Fibroblast of upper back skin (primary cell): ENCODE measurements at places on chromosomes 5 and 9.

GRCh38 chr5:87825583-87825982 lies 412.9 kb upstream of the CCNH start:
- no peak for DNase-seq

GRCh38 chr5:42855811-42856210 lies 44.1 kb upstream of the SELENOP start:
- no peak for DNase-seq

DNA sequence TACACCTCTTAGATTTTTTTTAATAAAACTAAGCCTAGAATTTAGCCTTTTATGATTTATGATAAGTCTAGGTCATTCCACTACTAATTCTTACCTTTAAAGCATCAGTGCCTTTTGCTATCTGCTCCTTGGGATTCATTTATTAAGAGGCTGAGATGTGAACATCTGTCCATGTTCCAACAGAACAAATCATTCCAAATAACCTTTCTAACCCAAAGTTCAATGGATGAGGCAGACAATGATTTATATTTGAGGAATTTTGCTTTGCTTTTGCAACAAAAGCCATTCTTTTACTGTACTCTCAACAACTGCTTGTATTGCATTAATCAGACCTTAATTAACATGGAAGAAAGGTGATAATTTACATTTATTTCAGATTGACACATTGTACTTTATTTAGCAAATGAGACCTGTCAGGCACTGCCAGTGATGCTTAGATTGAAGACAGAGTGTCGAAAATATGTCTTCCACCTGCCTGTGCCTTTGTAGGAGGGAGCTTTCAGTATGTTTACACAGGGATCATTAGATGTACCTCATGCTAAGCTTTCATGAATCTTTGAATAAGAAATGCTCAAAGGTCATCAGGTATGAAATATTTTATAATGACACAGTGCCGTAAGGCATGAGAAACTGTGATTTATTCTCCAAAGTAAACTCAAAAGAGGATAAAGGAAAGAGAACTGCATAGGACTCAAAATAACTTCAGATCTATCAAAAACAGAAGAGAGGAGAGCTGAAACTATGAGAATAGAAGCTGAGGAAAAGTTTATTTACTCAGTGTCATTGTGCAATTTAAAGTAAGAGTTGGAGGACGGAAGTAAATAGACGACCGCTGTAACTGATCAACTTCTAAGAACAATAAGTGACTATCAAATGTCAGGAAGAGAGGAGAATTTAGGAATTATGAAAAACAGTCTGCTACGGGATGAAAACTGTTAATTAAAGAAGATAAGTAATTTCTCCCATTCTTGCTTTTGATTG lies 36.7 kb upstream of the IZUMO3 start:
- no peak for DNase-seq

DNA sequence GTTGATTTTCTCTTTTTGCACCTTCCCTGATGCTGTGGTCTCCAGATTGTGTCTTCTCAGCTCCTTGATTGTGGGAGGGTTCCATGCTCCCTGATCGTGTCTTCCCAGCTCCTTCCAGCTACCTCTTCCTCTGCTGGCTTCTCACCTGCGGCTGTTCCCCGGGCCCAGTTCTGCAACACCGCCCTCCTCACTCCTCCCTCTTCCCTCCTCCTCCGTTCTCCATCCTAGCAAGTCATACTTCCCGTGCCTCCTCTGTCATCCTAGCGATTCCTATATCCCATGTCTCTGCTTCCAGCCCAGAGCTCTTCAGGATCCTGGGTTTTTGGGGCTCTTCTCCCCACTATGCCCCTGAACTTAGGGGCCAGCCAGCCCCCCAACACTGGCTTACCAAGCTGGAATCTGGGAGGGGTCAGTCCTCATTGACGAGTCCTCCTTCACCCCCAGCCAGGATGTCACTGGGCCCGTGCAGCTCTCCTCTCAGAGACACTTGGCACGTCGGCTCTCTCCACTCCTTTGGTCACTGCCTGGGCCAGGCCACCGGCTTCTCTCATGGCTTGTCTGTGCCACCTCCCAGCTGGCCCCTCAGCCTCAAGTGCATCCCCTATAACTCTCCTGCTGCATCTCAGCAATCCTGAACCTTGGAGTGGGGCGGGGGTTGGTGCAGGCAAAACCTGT lies 255.4 kb upstream of the MVB12B start:
- DNase-seq: no peak

GRCh38 chr5:54541823-54542783 lies 24.5 kb downstream of the SNX18 start:
- no peak for DNase-seq

DNA sequence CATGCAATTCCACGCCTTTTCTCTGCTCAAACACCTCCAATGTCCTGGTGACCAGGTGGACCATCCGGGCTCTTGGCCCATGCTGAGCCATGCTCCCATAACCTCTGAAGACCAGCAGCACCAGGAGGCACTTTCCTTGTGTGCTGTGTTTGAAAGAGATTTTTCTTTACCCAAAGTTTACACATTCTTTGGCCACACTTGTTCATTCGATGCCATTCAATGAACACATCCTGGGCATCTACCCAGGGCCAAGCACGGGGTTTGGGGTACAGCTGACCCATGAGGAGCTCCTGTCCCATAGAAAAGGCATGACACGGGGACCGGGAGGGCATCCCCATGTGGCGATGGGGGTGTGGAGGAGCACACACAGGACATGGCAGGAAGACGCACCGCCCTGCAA lies 77.1 kb upstream of the IRX1 start:
- no peak for DNase-seq

DNA sequence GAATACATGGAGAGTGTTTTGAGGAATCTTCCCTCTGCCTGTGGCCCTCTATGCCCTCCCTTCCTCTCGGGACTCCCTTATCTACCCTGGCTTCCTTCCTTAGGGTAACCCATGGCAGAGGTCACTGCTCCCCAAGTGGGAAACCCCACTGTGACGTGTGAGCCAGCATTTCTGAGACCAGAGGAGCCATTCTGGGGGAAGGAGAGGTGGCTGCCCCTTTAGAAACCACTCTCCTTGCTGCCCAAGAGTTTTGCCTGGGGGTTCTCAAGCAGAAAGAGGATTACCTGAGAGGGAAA lies 23.1 kb downstream of the CCNJL start:
- no peak for DNase-seq

DNA sequence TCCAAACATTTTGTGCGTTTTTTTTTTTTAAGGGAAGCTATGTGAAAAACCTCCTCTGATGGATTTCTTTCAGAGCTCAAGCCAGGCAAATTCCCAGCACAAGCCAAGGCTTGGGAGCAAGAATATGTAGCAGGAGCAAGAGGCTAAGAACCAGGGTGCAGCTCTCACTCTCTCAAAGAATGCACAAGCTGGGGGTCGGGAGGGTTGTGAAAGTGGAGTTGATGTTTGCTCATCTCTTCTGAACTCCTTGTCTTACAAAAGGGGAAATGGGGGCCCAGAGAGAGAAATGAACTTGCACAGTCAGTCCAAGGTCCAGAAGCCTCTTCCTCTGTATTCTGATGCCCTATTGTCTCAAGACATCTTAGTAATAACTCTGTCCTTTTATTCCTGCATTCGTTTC lies 7.7 kb upstream of the TRAF1 start:
- DNase-seq: no peak

DNA sequence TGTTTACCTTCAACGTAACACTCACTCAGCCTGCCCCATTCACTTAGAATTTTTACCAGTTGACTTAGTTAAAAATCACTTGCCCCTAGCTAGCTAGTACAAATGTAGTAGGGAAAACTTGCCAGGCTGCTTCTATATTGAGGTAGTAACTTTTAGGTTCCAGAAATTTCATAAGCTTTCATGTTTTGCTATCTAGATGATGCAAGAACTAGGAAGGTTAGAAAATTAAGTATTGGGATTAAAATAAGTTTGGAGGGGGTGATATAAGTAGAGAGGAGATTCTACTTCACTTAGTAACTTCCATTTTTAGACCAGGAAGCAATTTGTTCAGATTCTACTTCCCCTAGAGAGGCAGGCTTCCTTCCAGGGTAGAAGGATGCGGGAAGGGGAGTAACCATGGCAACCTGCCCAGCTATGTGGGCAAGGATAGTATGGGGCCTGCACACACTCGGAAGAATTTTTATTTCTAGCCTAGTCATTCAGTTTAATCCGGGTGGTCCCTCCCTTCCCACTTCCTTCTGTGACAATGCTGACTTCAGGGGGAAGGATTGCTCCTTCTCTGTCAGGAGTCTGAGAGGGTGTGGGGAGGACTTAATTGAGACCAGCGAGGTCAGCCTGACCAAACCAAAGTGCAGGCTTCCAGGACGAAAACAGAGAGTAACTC lies 4.2 kb downstream of the DAB2 start:
- DNase-seq: peak; percentile 95

GRCh38 chr9:100673249-100673648 lies 95.4 kb downstream of the CAVIN4 start:
- no peak for DNase-seq

- DNase-seq: no peak
Measured at GRCh38 chr5:175885813-175886212, 14.4 kb downstream of the CPLX2 start.

DNA sequence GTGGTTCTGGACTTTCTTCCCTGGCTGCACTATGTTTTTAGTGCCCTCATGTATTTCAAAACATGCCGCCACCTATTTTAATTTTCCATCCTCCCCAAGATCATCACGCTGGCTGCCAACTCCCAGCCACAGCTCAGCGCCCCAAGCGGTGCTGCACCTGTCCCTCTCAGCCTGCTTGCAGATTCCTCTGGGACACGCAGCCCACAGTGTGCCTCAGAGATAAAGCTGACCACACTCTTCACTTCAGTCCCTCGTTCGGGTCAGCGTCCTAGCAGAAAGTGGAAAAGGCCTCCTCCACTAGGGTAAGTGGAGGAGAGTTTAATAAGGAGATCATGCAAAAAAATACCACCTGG lies 56.2 kb upstream of the CKS2 start:
- DNase-seq: no peak

- DNase-seq: no peak
Measured at GRCh38 chr5:142998316-142999020, 228.3 kb downstream of the ARHGAP26 start.

- DNase-seq: peak; percentile 54
Measured at GRCh38 chr9:136283291-136284235, 20.3 kb downstream of the CCDC187 start.

DNA sequence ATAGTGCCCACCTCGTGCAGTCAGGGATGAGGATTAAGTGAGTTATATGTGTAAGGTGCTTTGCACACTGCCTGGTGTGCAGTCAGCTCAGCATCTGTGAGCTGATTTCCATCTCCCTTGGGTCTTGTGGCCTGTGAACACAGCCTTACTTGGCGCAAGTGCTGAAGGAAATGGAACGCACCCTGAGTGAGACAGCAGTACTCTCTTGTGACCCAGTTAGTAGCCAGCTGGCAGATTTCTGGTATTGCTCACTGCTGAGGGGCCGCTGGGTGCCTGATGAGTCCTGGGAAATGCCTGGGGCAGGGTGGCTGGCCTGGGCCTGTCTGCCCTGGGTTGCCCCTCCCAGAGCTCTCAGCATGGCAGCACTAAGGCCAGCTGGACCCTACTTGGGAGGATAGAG lies 90.9 kb upstream of the BOD1 start:
- DNase-seq: peak; percentile 62

GRCh38 chr5:134813407-134813806 lies 32.4 kb upstream of the C5orf24 start:
- no peak for DNase-seq

- no peak for DNase-seq
Measured at GRCh38 chr9:79237861-79238260, 333.9 kb upstream of the TLE4 start.

DNA sequence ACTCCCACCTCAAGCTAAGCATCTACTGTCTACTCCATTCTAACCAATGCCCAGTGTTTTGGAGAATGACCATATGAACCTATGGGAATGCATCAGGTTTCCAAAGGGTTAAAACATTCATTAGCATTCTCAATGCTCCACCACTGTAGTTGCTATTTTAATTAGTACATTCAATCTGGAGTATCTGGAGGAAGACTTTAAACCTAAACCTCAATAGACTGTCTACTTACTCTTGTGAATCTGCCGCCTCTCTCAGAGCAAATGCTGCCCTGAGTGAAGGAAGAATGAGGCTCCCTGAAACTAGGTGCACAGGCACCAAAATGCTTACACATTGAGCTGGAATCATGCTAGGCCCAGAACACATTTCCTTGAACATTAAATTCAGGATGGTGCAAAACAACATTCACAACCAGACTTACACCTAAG lies 2.0 kb downstream of the ENC1 start:
- no peak for DNase-seq

- no peak for DNase-seq
Measured at GRCh38 chr9:17185481-17186029, 50.7 kb downstream of the CNTLN start.

DNA sequence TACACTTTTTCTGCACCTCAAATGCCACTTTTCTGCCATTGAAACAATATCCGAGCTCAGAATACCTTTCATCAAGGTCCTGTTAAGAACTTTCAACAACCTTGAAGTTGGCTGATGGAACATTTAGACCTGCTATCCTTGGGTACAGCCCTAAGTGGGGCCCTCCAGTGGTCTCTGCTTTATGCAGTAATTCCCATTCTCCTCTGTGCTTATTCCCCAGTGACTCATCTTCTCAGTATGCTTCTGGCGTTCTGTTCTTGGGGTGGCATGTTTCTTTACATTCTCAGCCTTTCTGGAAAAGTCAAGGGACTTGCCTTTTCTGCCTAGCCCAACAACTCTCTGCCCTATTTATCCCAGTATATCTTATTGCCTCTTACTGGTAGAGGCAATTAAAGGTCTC lies 7.1 kb downstream of the ANP32B start:
- peak; percentile 78 for DNase-seq

- DNase-seq: peak; percentile 40
Measured at GRCh38 chr9:116269250-116269649, 115.7 kb downstream of the PAPPA start.

DNA sequence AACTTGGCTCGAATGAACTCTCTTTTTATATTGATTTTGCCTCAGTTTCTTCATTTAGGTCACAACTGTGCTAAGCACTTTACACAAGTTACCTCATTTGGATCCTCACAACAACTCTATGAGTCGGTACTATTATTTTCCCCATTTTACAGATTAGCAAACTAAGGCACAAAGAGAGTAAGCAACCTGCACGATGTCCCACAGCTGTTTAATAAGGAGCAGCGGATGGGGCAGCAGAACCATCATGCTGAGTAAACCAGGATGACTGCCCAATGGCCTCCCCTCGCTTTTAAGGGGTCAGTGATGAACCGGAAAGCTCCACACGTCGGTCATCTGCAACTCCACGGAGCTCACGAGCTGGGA lies 607 bp downstream of the PRELID2 start:
- DNase-seq: no peak

GRCh38 chr5:115857057-115857479 lies 15.3 kb downstream of the AP3S1 start:
- DNase-seq: no peak
